Activated naive CD4-positive, alpha-beta T cell treated with anti-CD3 and anti-CD28 coated beads for 36 hours (primary cell): ENCODE measurements at places on chromosomes 2 and 18.

GRCh38 chr2:46335391-46336282, 38.4 kb downstream of the EPAS1 start:
- DNase-seq, result no peak

- no peak for DNase-seq
Measured at GRCh38 chr2:102237176-102237575, 50.4 kb downstream of the IL1RL2 start.

DNA sequence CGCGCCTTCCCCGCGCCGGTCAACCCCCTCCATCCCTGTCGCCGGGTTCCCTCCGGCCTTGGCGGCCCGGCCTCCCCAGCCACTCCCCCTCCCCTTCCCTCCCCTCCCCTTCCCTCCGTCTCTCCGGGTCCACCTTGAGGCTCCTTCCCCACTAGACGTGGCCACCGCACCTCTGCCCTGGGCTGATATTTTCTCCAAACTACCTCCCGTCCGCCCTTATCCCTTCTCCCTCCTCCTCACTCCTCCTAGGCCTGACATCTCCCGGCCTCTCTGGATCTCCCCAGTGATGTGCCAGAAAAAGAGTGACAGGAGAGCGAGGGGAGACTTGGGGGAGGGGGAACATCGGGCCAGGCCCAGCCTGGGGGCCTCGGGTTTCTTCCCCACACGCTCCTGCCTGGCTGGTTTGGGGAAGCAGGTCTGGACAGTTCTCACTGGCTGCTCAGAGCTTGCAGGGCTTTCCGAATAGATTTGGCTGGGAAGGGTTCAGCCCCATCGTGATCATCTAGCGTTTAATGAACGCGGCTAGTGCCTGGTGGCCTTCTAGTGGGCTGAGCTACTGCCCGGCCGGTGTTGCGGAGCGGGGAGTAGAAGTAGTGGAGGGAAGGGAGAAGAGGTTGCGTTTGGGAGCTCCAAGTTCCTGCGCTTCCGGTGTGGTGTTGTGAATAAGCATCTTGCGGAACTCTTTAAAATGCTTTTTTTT, 641 bp downstream of the MAPRE3 start:
- DNase-seq, result peak; percentile 11

DNA sequence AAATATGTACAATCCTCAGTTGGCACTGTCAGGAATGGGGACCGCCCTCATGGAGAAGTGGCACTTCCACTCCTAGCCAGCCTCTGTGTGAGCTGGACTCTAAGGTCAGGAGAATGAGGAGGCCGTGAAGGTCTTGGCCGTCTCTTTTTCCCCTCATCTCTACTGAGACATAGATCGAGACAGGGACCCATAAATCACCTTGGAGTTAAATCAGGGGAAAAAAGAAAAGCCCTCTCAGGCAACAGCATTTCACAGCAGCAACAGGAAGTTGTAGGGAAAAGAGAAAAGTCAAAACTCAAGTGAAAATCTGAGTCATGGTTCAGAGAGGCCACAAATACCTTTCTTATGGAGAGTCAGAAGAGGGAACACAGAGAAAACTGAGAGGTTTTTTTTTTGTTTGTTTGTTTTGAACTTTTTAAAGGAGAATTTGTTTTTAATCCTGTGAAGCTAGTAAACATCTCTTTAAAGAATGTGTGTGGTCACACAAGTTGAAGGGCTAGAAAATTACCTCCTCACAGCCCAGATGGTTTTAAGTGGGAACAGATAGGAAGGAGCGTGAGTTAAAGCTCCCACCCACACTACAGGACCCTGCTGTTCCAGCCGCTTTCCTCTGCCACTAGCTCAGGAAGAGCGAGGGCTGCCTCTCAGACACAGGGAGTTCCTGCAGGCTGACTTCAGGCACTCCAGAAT, 30.6 kb upstream of the CYP1B1 start:
- no peak for DNase-seq

GRCh38 chr2:135733045-135733444, 8.6 kb upstream of the UBXN4 start:
- DNase-seq, result no peak

GRCh38 chr2:201866643-201867473, 60.5 kb downstream of the CDK15 start:
- DNase-seq, result no peak

DNA sequence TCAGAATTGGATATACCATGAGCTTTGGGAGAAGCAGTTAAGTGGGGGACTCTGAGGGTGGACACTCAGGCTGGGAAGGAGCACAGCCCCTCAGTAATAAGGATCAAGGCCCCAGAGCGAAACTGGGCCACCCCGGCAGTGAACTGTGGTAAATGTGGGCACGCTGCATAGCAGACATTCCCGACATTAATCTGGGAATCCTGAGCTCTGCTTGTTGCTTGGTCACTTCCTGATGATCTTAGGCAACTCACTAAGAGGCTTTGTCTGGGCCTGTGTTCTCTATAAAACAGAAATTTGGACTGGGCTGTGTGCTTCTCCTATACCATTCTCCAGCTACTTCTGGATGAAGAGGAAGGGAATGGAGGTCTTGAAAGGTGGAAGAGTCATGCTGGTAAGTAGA, 4.8 kb downstream of the TGFBRAP1 start:
- DNase-seq, result no peak

DNA sequence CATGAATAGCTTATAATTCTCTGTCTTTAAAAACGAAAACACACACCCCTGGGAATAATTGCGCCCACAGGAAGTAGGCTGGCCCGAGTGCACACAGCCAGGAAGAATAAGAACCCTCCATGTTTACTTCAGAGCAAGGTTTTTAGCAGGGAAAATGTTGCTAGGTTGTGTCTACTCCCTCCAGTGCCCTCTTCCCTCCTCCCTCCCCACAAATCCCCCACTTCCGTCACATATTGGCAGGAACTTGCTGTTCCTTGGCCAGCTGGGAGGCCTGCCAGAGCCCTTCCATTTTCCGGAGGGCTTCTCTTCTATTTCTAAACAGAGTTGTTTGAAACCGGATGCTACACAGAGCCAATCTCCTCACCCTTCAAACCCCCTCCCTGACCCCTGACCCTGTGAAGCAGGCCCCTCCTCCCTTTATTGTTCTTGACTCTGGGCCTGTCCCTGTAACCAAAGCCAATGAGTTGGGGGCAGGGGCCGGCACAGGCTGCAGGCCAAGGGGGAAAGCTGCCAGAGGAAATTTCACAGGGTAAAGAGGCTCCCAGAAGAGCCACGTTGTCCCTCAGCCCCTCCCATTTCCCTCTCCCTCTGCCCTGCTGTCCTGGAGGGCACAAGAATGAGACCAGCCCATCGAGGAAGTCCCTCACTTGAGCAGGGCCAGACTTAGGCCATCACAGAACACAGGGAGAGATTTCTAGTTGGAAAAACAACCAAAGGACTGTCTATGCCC, 49.8 kb upstream of the LGALSL start:
- no peak for DNase-seq

GRCh38 chr2:173590276-173590861, 235.7 kb downstream of the CDCA7 start:
- no peak for DNase-seq

DNA sequence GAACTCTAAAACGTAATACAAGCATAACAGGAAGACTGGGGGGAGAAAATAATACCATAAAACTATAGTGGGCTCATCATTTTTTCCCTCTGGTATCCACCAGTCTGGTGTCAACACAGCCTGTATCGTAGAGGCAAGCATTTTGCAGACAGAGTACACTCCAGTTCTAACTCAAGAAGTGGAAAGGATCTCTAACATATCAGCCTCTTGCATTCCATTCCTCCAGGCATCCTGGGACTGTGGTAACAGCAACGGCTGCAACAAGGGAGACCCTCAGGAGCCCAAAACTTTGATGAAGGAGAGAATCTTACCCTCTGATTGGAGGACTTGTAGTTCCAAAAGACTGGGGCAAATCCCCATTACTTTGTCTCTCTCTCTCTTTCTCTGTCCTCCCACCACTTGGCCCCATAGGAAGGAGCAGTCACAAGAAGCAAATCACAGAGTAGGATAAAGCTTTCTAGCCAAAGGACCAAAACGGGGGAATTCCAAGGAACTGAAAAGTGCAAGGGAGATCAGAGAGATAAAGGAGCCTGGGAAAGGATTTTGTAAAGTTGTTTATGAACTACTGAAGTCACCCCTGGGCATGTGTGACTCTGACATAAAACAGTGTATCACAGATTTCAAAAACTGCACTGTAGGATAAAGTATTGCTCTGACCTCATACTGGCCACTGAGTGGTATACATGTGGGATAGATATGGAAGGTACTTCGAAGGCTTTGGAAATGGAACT, 11.9 kb downstream of the FRZB start:
- no peak for DNase-seq

DNA sequence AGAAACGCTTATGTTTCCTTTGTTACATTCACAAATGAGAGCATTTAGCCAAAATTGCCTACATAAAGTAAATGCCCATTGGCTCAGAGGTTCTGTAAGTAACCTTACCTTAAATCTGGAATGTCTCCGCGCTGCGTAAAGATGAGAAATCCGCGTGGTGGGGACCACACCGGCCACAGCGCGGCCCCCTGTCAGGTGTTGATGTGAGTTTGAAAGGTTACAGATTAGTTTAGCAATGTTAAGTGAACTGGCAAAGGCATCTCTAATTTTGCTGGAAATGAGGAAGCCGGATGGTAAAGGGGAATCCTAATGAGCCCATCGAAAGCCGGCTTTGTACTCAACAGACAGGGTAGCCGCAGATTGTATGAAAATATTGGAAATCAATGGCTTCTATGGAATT, 11.8 kb downstream of the SALL3 start:
- DNase-seq, result no peak

GRCh38 chr2:1769703-1770422, 25.5 kb upstream of the PXDN start:
- peak; percentile 73 for DNase-seq

DNA sequence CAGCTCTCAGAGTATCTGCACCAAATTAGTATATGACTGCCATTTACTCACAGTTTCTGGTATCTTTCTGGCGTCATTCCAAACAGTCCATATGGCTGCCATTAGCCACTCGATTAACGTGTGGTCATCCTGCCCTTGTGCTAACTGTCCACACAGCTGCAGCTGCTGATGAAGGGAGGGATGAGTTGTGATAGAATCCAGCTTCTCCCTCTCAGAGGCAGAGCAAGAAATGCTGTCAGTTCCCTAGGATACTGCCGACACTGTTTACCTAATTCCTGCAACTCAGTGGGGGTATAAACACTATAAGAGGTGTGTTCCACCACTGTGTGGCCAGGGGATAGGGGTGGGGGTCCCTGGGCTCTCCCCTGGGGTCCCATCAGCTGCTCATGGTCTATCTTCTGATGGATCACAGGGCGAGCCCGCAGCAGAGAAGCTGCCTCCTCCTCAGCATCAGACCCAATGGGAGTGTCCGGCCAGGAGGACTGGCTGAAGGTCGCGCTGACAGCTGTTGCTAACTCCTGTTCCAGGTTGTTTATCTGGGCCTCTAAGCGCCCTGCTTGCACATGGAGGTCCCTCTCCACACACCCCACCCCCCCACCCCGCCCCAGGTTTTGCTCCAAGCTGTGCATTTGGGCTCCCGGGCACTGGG, 17.3 kb upstream of the KLHL23 start:
- no peak for DNase-seq

DNA sequence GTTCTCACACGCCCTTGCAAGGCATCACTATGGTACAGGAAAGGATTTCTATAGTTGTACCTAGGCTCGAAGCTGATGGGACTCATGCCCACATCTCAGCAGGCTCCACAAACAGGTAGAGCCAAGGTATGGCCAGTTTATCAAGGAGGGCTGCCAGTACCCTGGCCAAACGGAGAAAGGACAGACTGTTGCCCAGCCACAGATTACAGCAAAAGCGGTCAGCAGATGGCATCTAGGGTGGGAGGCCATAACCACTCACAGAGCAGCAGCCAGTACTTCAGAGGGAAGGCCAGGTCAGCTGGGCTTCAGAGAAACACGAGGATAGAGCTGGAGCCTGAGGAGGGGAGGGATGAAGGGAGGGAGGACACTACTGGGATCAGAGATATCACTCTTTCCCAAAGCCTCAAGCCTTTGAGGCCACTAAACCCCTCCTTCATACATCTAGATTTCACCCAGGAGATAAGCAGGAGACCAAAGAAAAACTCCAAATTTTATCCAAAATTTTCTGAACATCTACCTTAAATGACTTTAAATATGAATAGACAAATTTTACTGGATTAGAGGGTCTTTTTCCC, 904.2 kb upstream of the NXPH2 start:
- DNase-seq, result no peak

DNA sequence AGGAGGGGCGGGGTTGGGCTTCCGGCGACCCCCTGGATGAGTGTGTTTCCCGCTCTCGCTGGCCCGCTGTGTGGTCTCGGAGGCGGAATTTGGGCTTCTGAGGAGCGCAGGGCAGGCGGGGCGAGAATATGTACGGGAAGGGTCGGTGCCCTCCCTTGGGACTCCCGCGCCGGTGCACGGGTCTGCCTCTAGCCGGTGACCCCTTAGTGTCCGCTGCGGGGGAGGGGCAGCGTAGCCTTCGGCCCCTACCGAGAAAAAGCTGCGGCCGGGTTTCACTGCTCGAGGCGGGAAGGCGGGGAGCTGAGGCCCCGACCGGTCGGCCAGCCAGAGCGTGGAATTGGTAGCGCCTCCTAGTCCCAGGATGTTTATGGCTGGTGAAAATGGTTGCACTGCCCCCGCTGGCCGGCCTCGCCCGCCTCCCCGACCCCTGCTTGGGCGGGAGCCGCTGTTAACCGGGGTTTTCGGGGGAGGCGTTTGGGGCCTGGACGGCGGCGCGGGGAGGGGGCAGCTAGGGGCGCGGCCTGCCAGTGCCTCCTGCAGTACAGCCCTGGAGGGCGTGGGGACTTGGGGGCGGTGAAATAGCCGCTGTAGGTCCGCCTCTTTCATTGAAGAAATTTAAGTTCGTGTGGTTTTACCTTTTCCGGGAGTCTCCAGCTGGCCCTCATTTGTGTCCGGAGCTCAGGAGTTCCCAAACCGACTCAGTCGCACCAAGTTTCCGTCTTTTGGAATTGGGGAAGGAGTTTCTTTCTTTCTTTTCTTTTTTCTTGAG, at the start of gene UGP2:
UGP2 (plus strand) TSS at position 643 of the 769 bp plus-strand sequence. CDS start 290 bp downstream, outside the sequence.
- DNase-seq, result peak; percentile 88

DNA sequence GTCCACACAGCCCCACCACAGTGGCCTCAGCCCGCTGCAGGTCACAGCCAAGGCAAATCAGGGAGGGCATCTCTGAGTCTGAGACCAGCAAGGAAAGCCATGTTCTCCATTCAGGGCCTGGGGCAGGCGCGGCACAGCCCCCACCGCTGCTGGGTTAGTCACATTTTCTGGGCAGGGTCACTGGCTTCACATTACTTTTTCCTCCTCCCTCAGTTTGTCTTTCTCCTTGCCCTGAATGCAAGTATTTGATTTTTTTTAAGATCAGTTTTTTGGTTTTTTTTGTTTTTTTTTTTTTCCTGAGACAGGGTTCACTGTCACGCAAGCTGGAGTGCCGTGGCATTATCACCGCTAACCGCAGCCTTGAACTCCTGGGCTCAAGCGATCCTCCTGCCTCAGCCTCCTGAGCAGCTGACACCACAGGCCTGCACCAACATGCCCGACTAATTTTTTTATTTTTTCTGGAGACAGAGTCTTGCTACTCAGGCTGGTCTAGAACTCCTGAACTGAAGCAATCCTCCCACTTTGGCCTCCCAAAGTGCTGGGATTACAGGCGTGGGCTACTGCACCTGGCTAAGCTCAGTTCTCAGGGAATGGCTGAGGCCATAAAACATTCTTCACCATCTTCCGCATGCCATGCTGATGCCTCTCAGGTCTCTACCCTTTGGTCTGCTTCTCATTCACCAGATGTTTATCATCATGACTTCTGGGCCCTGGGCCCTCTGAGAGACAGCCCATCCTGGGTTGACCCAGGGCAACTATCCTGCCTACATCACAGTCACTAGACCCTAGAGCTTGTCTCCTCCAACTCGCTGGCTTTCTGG, 628 bp upstream of the CAPG start:
- no peak for DNase-seq

- no peak for DNase-seq
Measured at GRCh38 chr2:2265747-2266279, 65.3 kb downstream of the MYT1L start.

- no peak for DNase-seq
Measured at GRCh38 chr18:67783196-67783946, 266.9 kb upstream of the DSEL start.
